NCI-H2227 treated with DMSO at 0.1 percent for 48 hours (cell line): ENCODE measurements at places on chromosomes 5 and 9.

GRCh38 chr5:142862594-142862993 is 92.4 kb downstream of the ARHGAP26 start:
- DNase-seq: no peak

DNA sequence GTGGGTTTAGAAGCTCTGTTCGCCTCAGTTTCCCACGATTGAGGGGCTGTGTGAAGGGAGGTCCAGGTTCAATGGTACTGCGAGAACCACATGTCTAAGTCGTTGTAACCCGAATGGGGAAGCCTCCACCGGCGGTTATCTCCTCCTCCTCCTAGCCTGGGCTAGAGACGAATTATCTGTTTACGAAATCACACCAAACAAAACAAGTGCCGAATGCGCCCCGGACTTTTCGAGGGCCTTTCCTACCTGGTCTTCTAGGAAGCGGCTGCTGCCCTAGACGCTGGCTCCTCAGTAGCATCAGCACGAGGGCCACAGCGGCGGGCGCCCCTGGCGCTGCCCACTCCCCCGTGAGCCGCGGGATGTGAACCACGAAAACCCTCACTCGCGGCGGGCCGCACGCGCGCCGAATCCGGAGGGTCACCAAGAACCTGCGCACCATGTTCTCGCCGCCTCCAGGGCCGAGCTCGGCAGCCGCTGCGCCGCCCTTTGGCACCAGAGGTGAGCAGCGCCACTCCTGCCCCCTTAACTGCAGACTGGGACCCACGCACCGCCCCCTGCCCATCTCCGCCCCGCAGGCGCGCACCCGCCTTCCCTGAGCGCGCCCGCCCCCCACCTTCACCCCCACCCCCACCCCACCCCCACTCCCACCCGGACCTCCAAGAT is at the start of gene CDKN2A:
CDKN2A (minus strand) TSS at position 500 of the 663 bp plus-strand sequence.
- peak; percentile 88 for DNase-seq

DNA sequence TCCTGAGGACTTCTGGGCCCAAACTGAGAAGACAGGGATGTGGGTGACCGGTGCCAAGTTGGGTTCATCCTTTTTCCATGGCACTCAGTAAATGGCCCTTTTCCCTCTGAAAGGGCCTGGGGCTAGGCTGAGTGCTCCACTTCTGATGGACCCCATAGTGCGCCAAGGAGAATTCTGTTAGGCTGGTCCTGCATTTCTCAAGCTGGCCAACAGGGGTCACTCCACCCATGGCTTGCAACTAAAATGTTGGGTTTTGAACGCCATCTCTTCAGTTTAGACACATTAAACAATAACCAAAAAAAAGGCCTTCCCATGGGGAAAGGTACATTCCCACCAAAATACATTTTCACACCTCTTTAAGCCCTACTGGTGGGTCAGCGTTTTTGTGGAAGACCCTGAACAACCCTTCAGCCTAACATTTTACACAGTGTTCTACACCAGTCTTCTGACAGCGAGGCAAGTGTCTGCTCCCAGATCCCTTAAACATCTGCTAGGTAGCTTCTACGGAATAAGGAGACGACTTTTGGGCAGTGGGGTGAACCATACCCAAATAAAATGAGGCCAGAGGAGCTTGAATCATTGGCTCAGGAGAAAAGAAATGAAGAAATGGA is 27.3 kb downstream of the CNTFR start:
- DNase-seq: no peak

DNA sequence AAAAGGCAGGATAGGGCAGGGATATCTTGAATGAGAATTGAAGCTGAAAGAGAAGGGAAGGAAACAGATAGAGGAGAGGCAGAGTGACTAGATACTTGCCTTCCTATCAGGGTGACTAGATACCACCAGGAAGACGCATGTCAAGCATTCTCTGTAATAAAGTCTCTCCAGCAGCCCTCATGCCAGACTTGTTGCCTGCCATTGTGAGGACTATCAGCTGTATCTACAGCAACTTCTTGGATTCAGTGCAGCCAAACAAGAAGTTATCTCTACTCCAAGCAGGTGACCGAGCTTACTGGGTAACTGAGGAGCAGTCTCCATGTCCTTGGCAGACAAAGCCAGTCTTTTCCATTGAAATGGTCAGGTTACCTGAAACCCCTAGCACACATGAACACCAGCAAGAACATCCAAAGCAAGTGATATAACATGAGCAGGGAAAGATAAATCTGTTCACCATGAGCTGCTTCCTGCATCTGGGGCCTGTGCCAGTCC is 9.3 kb downstream of the SH3RF2 start:
- no peak for DNase-seq

- DNase-seq: no peak
These were observed 3.6 kb downstream of the IARS1 start for GRCh38 chr9:92289708-92290390.

- no peak for DNase-seq
These were observed 290.5 kb downstream of the SLF1 start for GRCh38 chr5:94908889-94909480.

GRCh38 chr5:59661311-59661710 is 232.2 kb downstream of the PDE4D start:
- DNase-seq: no peak

- peak; percentile 6 for DNase-seq
These were observed 36.8 kb downstream of the NDST1 start for GRCh38 chr5:150544611-150545219.

GRCh38 chr5:8538821-8539220 is 669.9 kb downstream of the MTRR start:
- no peak for DNase-seq

GRCh38 chr9:137658781-137659180 is 40.0 kb downstream of the EHMT1 start:
- no peak for DNase-seq

GRCh38 chr9:81371824-81372223 is 317.5 kb downstream of the TLE1 start:
- no peak for DNase-seq

DNA sequence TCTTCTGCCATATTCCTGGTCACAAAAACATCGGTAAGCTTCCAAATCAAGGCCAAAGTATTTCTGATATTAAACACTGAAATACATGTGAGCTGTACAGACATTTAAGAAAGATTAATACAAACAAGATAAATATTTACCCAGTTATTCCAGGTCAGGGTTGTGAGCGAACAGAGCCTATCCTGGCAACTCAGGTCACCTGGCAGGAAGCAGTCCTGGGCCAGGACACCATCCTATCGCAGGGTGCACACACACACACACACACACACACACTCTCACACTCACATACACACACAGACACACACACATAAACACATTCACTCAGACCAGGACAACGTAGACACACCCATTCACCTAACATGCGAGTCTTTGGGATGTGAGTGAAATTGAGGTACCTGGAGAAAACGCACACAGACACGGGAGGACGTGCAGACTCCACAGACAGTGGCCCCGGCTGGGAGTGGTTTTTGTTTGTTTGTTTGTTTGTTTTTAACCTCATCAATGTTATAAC is 82.4 kb upstream of the CACNA1B start:
- DNase-seq: no peak
